ENCODE measurements at places on chromosomes 7 and 10.

GRCh38 chr10:48465860-48466521 lies 138.9 kb downstream of the ARHGAP22 start:
- peak; percentile 8 for DNase-seq

GRCh38 chr10:44511601-44512000 lies 126.7 kb upstream of the CXCL12 start:
- DNase-seq, result no peak

- DNase-seq, result no peak
Observed at GRCh38 chr7:11831156-11831735, 752 bp downstream of the THSD7A start.

DNA sequence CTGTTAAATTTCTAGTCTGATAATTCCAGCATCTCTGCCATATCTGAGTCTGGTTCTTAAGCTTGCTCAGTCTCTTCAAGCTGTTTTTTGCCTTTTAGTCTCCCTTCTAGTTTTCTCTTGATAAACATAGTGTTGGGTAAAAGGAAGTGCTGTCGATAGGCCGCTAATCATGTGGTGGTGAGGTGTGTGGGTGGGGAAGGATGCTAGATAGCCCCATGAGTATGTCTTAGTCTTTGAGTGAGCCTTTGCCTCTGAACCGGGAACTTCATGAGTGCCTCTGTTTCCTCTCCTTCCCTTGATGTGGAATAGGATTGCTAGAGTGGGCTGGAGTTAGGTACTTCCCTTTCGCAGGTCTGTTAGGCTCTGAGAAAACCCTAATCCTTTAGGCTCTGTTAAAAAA lies 441.8 kb downstream of the INHBA start:
- DNase-seq, result no peak

DNA sequence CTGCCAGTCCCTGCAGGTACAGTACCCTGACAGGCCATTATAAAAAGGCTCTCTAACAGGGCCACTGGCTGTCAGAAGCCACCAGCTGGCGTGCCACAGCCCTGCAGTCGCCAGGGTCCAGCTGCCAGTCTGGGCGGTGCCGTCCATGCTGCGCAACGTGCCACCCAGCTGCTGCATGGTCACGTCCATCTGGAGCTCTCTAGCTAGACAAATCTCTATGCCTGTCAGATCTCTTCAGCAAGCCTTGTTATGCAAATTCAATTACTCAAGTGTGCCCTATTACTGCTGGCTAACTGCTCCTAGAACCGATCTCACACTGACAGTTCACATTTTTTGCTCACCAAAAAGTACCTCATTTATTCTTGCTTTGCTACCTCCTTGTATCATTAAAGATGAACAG lies 75.9 kb downstream of the HIBADH start:
- no peak for DNase-seq

DNA sequence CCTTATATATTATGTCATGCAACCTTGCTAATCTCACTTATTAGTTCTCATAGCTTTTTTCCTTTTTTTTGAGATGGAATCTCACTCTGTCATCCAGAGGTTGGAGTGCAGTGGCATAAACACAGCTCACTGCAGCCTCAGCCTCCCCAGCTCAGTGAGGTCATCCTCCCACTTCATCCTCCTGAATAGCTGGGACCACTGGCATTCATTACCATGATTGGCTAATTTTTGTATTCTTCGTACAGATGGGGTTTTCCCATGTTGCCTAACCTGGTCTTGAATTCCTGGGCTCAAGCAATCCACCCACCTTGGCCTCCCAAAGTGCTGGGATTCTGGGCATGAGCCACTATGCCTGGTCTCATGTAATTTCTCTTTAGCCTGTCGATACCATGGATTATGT lies 89.1 kb upstream of the TRIM24 start:
- DNase-seq, result no peak

- DNase-seq, result no peak
Observed at GRCh38 chr7:27686315-27686714, 23.6 kb upstream of the HIBADH start.
